ENCODE measurements at places on chromosomes 6 and 20.
A peak's percentile ranks its signal among the peaks of the same experiment; 100 is the strongest.

DNA sequence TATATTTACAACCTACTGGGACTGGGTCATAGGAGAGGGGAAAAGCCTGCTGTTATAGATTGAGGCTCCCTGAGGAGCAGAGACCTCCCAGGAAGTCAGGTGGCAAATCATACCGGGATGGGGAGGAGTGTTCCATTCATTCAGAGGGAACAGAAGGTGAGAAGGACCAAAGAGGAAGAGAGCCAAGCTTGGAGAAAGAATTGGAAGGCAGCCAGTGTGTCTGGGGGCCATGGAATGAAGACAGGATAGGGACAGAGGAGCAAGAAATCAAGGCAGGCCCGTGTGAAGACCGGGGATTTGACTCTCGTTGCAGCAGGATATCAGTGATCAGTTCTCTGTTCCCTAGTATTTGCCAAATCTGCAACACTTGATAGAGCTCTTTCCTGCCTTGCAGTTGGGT, 5.7 kb upstream of the ZNF217 start:
- no peak for DNase-seq

GRCh38 chr6:148954934-148955333, 208.1 kb downstream of the UST start:
- no peak for DNase-seq

GRCh38 chr6:110181131-110182030, 1.2 kb downstream of the CDC40 start:
- peak; percentile 7 for DNase-seq

DNA sequence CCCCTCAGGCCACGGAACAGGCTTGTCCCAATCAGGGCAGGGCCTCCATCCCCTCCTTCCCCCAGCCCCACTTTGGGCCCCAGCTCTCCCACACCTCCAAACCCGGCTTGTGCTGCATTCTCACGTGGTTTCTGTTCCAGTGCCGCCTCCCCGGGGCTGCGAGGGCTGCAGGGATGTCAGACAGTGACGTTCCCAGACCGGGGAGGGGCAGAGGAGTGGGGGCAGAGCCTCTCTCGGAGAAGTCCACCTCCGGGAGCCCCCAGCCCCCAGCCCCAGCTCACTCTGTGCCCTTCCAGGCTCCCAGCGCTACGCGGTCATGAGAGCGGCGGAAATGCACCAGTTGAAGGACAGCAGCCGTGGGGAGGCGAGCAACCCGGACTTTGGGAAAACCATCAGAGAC, 18.5 kb downstream of the SLCO4A1 start:
- no peak for DNase-seq

- DNase-seq: no peak
Observed at GRCh38 chr6:5389086-5389745, 127.9 kb downstream of the FARS2 start.

- peak; percentile 56 for DNase-seq
Observed at GRCh38 chr20:54103067-54103761, 32.8 kb upstream of the BCAS1 start.

- no peak for DNase-seq
Observed at GRCh38 chr6:55046869-55047422, 127.4 kb upstream of the HCRTR2 start.

- DNase-seq: no peak
Observed at GRCh38 chr6:78835817-78836216, 31.5 kb upstream of the IRAK1BP1 start.

DNA sequence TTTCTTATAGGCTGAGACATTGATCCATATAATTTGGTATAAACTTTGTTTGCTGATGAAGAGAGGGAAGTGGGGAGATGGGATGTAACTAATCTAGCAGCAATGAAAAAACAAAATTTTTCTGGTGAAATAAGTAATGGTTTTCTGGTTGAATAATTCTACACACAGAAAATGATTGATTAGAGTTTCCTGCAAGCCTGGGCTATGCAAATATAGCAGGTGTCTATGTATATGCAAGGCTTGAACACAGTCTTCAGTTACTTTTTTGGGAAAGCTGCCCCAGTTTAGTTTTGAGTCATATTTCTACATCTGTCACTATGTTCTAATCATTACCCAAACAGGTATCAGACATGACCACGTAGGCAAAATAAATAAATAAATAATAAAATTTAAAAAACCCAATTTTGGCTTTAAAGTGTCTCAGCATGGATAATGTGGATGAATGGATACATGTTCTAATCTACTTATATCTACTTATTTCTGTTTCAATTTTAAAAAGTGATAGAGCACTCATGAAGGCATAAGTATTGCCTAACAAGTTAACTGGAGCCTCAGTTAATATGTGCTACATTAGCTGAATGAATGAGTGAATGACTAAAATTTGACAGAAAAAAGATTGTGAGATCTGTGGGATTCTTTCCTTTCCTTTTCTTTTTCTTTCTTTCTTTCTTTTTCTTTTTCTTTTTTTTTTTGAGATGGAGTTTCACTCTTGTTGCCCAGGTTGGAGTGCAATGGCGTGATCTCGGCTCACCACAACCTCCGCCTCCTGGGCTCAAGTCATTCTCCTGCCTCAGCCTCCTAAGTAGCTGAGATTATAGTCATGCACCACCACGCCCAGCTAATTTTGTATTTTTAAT, 37.2 kb upstream of the TFB1M start:
- DNase-seq: no peak

GRCh38 chr20:23782366-23782983, 31.7 kb upstream of the CST1 start:
- DNase-seq: no peak

DNA sequence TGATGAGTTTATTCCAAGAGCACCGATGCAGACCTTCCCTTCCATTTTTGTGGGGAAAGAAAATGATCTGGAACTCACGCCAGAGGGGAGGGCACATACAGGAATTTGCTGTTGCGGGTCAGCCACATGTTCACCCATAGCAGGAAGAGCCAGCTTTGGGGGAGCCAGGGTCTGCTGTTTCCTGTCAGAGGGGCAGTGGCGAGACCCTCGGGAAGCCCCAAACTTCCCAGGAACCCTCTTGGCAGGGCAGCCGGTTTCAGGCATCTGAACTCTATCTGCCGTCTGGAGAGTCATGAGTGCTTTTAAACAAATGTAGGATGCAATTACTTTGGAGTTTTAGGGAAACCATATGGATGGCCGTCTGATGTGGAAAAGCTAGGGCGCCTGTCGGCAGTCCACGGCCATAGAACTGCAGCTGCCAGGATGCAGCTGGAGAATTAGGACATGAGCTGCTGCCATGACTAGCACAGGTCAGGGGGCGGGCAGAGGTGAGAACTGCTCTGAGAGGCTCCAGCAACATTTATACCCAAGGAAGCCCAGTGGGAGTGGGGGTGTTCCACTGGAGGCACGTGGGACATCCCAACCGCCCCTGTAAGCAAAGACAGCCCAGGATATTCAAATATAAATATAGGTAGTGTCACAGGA, 14.8 kb upstream of the SERPINB9 start:
- DNase-seq: no peak

Measured in T-helper 2 cell treated with Interferon-gamma antibody and Interleukin-4, amounts not matched to agents 5 μg/mL and 100 μg/mL, for 36 hours (primary cell).